Lung (tissue), 17 donors: ENCODE measurements at places on chromosomes 5 and 9. TPM values are rescaled to one million over a fixed set of nuclear protein-coding genes. Genes with fewer than 3 reads are reported as not detected.
A peak's percentile ranks its signal among the peaks of the same experiment; 100 is the strongest.

DNA sequence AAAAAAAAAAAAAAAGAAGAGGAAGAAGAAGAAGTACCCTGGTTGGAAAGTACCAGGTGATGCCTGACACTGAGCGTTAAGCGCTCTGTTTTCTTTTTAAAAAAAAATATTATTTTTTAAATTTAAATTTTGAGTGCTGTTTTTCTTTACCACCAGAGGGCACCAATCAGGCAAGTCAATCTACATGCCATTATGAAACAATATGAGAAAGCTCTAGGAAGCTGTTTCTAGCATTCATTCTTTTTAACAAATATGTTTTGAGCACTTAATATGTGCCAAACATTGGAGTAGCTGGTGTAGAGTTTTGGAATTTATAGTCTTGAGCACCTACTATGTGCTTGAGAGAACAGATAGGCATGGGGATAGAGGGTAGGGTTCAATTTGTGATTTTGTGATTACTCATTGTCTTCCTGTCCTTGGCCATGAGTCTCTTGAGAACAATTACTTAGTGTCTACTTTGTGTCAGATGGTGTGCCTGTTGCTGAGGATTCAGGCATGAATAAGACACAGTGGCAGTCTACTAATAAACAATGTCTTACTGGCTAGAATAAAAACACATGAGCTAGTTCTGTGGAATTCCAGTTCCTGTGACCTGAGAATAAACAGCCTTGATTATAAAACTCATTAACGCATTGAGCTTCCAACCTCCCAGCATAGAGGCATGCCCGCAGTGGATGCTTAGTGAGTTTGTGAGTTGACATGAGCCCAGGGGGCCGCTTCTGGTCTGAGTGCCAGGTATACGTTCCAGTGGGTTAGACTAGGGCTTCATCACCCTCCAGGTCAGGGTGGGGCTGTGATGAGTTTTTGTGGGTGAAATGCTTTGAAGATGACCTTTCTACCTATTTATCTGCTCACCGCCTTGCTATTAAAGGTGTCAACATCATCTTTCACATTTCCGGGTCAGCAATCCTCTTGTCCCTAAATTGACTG, 3.0 kb upstream of the UBE2R2 start:
- DNase-seq = no peak
- no peak overlapping the region for H3K4me3 ChIP-seq
- peaks cover 13% of the 10 kb centered on the region for H3K4me1 ChIP-seq
- H3K27me3 ChIP-seq = no peaks in the 10 kb centered on the region
- peak overlapping the region; percentile 75 for H3K27ac ChIP-seq

- H3K27ac ChIP-seq = no peak overlapping the region
- H3K27me3 ChIP-seq = no peaks in the 10 kb centered on the region
These were observed 383.6 kb upstream of the CDH6 start for GRCh38 chr5:30809933-30810332.

DNA sequence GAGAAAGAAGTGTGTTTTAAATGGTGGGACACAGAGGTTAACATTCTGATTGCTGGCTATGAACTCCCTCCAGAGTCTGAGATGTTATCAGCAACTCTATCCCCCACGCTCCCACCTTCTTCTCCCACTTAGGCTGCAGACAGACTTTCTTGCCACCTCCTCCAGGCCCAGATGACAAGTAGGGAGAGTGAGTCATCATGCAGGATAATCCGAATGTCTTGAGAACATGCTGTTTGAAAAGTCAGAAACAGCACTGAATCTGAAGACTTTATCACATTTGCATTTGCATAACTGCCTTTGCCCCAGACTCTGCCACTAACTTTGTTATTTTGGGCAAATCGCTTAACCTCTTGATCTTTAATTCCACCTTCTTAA, 139.8 kb downstream of the ESM1 start:
- H3K27me3 ChIP-seq = no peaks in the 10 kb centered on the region
- no peak overlapping the region for H3K4me3 ChIP-seq
- H3K27ac ChIP-seq = no peak overlapping the region
- no peaks in the 10 kb centered on the region for H3K36me3 ChIP-seq

DBH gene
- total RNA-seq = 0.06 TPM

DNA sequence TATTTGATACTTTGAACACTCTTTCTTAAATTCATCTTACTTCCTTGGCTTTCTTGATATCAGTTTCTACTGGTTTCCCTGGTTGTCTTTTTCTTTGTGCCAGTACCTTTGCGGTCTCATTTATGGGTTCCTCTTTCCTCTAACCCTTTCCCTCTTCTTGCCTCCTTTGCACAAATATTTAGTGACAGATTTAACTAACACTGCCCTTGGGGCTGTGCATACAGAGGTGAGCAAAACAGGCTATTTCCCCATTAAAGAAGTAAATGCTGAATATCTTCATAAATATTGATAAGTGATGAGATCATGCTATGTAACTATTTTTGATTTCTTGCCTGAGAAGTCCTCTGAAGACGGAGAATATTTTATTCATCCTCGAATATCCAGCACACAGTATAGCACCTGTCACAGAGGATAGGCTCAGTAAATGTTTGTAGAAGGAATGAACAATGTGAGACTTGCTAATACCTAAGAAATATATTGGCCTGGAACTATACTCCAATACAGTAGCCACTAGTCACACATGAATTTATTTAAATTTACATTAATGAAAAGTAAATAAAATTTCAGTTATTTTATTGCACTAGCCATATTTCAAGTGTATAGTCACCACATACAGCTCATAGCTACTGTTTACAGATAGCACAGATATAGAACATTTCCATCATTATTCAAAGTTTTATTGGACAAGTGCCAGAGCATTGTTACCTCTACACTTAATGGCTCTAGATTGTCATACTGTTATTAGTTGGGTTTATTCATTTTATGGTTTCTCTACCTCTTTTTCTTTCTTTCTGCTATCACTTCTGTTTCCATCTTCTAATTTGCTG, 90.4 kb downstream of the RIC1 start:
- no peaks in the 10 kb centered on the region for H3K27me3 ChIP-seq
- DNase-seq = no peak
- H3K27ac ChIP-seq = no peak overlapping the region
- no peaks in the 10 kb centered on the region for H3K4me1 ChIP-seq

CCDC171 gene
- total RNA-seq = 17.0 TPM

DNA sequence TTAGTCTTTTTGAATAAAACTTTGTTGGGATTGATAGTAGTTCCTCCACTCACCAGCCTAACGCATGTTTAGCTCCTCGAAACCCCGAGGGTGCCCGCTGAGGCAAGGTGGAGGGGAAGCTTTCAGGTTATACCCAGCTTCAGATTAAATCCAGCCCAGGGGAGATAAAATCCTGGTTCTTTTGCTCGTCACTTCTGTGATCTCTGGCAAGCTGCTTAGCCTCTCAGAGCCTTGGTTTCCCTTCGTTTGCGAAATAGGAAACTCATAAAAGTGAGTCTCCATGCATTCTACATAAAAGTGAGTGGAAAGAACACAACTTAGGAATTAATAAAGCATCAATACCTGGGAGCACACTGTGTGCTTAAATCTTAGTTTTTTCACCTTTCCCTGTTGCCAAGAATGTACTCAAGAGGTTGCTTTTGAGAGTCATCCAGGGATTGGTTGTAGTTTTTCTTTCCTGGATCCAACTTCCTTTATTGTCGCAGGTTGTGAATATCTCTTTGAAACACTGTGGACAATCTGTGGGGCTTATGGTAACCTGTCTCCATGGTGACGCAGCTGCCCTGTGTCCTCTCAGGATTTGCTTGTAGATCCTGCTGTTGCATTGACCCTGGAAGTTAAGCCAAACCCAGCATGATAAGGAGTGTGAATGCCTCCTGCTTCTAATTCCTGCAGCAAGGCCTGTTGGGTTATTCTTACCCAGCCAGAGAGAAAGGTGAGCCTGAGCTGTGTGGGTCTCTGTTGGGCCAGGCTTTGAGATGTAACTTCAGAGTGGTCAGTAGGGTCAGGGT, 2.0 kb downstream of the GALNT12 start:
- peak overlapping the region; percentile 49 for H3K27ac ChIP-seq
- peaks cover 4% of the 10 kb centered on the region for H3K4me1 ChIP-seq
- H3K27me3 ChIP-seq = no peaks in the 10 kb centered on the region
- H3K4me3 ChIP-seq = no peak overlapping the region

- no peak overlapping the region for H3K4me3 ChIP-seq
- H3K36me3 ChIP-seq = no peaks in the 10 kb centered on the region
- no peak overlapping the region for H3K27ac ChIP-seq
- DNase-seq = no peak
- no peaks in the 10 kb centered on the region for H3K27me3 ChIP-seq
- H3K4me1 ChIP-seq = peaks cover 30% of the 10 kb centered on the region
These were observed 217.1 kb downstream of the TSSK1B start for GRCh38 chr5:113217619-113218184.

GRCh38 chr9:99173570-99174504, 47.9 kb downstream of the ALG2 start:
- H3K27ac ChIP-seq = no peak overlapping the region
- no peaks in the 10 kb centered on the region for H3K36me3 ChIP-seq

ANKRD31 gene
- total RNA-seq = 0.51 TPM

DNA sequence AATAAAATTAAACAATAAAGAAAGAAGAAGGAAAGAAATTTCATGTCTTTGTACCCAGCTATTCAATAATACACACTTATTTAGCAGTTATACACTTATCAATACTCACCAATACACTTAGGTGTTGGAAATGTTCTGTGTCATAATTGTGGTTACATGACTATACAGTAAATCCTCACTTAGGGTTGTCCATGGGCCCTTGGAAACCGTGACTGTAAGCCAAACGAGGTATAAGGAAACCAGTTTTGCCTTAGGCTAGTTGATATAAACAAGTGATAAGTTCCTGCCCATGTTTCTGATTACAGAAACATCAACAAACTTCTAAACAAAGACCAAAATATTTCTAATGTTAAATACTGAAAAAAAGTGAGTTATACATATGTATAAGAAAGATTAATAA, 10.0 kb upstream of the SLCO4C1 start:
- no peak overlapping the region for H3K27ac ChIP-seq
- H3K27me3 ChIP-seq = no peaks in the 10 kb centered on the region
- H3K4me1 ChIP-seq = no peaks in the 10 kb centered on the region
- no peak overlapping the region for H3K4me3 ChIP-seq

GRCh38 chr5:126988021-126988569, 42.3 kb downstream of the MARCHF3 start:
- H3K4me1 ChIP-seq = no peaks in the 10 kb centered on the region
- no peaks in the 10 kb centered on the region for H3K36me3 ChIP-seq
- no peak overlapping the region for H3K4me3 ChIP-seq
- H3K27me3 ChIP-seq = no peaks in the 10 kb centered on the region
- DNase-seq = peak; percentile 10

NR5A1 gene
- 0.09 TPM for total RNA-seq

DNA sequence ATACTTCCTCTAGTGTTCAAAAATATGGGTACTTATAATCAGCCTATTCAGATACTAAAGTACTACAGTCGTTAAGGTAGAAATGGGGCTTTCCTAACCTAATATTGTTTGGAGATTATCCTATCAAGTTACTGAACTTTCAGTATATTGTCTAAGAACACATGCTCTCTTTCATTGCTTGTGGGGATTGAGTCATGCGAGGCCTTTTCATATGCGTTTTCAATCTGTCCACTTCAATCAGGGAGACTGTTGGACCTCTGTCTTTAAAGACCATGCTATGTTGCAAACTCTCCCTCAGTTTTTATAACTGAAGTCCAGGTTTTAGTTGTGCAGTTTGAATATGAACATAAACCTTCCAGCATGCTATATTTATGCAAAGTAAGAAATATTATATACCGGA, 15.0 kb downstream of the PRR16 start:
- no peak overlapping the region for H3K27ac ChIP-seq
- DNase-seq = no peak
- H3K36me3 ChIP-seq = peaks cover 2% of the 10 kb centered on the region
- no peaks in the 10 kb centered on the region for H3K27me3 ChIP-seq
- H3K4me1 ChIP-seq = no peaks in the 10 kb centered on the region

GRCh38 chr9:111231801-111232580, 98.0 kb downstream of the OR2K2 start:
- no peak for DNase-seq
- no peak overlapping the region for H3K27ac ChIP-seq
- no peaks in the 10 kb centered on the region for H3K36me3 ChIP-seq

GRCh38 chr9:104863180-104863883, 64.6 kb downstream of the ABCA1 start:
- DNase-seq = peak; percentile 50
- H3K27ac ChIP-seq = no peak overlapping the region
- peaks cover 21% of the 10 kb centered on the region for H3K36me3 ChIP-seq
- peaks cover 1% of the 10 kb centered on the region for H3K4me1 ChIP-seq

- DNase-seq = peak; percentile 71
- H3K27ac ChIP-seq = peak within 1 kb of the TSS; percentile 91
- H3K4me1 ChIP-seq = peaks cover 4% of the 10 kb centered on the region
- H3K36me3 ChIP-seq = no peaks in the 10 kb centered on the region
- peaks cover 3% of the 10 kb centered on the region for H3K27me3 ChIP-seq
- H3K4me3 ChIP-seq = peak within 1 kb of the TSS; percentile 73
These were observed at the start of gene RNF180 for GRCh38 chr5:64165500-64166200. TSS of gene RNF180 (plus strand) at chr5:64165843. CDS start at chr5:64200808, 34,965 bp downstream.

DRD1 gene
- total RNA-seq = 1.5 TPM

DNA sequence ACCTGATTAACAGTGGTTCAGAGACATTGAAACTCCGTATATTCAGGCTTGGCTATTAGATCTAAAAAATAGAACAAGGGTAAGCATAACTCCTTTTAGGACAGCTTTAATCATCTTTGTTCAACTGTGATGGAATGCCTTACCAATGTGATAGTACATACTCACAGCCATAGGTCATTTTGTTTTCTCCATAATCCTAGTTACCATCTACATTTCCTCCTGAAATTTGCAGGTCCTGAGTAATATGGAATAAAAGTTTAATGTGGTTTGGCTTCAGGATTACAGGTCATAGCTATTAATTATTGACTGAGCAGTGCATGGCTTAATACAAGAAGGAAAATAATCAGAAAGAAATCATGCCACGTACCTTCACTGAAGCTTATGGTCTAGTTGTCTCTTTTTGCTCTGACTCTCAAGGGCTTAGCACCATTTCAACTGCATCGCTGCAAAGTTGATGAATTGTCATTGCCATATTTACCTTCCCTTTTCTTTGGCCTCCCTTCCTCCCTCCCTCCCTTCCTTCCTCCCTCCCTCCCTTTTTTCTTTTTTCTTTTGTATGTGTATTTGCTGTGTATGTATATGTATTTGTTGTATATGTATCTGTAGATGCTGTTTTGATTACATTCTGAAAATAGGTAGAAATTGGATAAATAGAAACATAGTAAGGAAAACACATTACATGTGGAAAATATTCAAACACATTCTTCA, 250.9 kb upstream of the ZNF608 start:
- no peaks in the 10 kb centered on the region for H3K36me3 ChIP-seq
- no peaks in the 10 kb centered on the region for H3K4me1 ChIP-seq
- DNase-seq = no peak
- H3K27ac ChIP-seq = no peak overlapping the region

DNAJC25 gene
- 5.0 TPM for total RNA-seq

GRCh38 chr9:70983723-70984295, 137.6 kb downstream of the TRPM3 start:
- H3K4me1 ChIP-seq = no peaks in the 10 kb centered on the region
- H3K27me3 ChIP-seq = no peaks in the 10 kb centered on the region
- no peak overlapping the region for H3K27ac ChIP-seq
- H3K4me3 ChIP-seq = no peak overlapping the region
- DNase-seq = no peak

LCN12 gene
- 6.3 TPM for total RNA-seq
